Mammary microvascular endothelial cell (primary cell): ENCODE measurements at places on chromosomes 7 and 10. TPM values are rescaled to one million over a fixed set of nuclear protein-coding genes. Genes with fewer than 3 reads are reported as not detected.

Gene CALML3
- not detected in 2 replicates for total RNA-seq

Gene ADIRF
- total RNA-seq, result 34.7 and 71.8 TPM in 2 replicates

Gene SFMBT2
- total RNA-seq, result 1.6 and 1.8 TPM in 2 replicates

Gene SSC4D
- total RNA-seq, result 0.73 and 0.79 TPM in 2 replicates

Gene SPDYE9
- total RNA-seq, result not detected in 2 replicates

Gene SHH
- 0.20 and 0.33 TPM in 2 replicates for total RNA-seq

Gene OR2A1
- total RNA-seq, result not detected in 2 replicates

Gene NPC1L1
- total RNA-seq, result not detected in 2 replicates

Gene FGL2
- total RNA-seq, result 0.25 TPM in 1 of 2 replicates, not detected in the other

Gene GJC3
- not detected in 2 replicates for total RNA-seq

Gene MAT1A
- not detected in 2 replicates for total RNA-seq

Gene COL1A2
- total RNA-seq, result 6.7 and 7.7 TPM in 2 replicates
